ENCODE measurements at places on chromosomes 3 and 15. TPM values are rescaled to one million over a fixed set of nuclear protein-coding genes. Genes with fewer than 3 reads are reported as not detected.

The RTF1 gene
- 77.8 TPM for polyA plus RNA-seq

DNA sequence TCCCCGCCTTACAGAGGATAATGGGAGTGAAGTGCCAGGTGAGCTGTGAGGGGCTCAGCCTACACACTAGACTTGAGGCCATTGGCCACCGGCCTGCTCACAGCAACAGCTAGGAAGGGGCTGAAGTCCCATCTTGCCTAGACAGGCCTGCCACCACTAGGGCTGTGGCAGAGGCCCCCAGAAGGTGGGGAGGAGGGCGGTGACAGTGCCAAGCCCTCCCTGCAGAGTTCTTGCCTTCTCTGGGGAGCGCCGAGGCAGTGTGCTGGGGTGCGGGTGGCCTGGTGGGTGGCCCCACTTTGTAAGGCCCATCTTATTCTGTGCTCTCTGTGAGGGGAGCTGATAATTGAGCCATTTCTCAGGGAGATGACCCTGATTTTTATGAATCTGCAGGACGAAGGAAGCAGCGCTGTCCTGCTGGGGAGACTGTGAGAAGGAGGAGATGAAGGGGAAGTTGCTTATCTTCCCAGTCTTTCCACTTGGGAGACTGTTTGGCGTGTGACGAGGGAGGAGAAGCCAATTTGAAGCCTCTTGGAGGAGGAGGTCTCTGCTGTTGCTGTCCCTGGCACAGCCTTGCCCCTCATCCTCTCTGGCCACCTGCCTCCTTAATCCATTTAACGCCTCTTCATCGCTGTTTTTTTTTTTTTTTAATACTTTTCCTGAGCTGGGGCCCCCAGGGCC, 104.3 kb downstream of the LINGO1 start:
- no peak for DNase-seq

DNA sequence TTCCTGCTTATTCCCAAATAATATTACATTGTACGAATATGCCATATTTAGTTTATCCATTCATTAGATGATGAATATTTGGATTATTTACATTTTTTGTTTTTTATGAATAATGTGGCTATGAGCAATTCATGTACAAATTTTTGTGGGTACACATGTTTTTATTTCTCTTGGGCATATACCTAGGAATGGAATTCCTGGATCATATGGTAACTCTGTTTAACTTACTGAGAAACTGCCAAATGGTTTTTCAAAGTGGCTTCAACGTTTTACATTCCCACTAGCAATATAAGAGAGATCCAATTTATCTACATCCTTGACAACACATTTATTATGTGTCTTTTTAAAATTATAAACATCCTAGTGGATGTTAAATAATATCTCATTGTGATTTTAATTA, 362.0 kb upstream of the TMCO5A start:
- no peak for DNase-seq

The CCDC54 gene
- not detected for polyA plus RNA-seq

The HYAL2 gene
- polyA plus RNA-seq: 63.2 TPM

DNA sequence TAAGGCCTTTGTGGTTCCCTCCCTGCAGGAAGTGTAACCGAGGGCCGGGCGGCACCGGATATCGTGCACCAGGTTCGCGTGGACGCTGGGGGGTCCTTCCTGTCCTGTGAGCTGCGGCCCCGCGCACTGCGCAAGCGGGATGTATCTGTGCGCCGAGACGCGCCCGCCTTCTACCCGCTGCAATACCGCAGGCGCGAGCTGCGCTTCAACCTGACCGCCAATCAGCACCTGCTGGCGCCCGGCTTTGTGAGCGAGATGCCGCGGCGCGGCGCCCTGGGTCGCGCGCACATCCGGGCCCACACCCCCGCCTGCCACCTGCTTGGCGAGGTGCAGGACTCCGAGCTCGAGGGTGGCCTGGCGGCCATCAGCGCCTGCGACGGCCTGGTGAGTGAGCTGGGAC, 35.9 kb downstream of the SAXO2 start:
- DNase-seq: no peak

The GOLGA8R gene
- polyA plus RNA-seq: 5.0 TPM

GRCh38 chr3:117515309-117515708, 805.7 kb downstream of the TUSC7 start:
- no peak for DNase-seq
